ENCODE measurements at places on chromosomes 16 and 17.

GRCh38 chr17:57801044-57801711 lies 48.7 kb downstream of the MRPS23 start:
- no peak for DNase-seq

DNA sequence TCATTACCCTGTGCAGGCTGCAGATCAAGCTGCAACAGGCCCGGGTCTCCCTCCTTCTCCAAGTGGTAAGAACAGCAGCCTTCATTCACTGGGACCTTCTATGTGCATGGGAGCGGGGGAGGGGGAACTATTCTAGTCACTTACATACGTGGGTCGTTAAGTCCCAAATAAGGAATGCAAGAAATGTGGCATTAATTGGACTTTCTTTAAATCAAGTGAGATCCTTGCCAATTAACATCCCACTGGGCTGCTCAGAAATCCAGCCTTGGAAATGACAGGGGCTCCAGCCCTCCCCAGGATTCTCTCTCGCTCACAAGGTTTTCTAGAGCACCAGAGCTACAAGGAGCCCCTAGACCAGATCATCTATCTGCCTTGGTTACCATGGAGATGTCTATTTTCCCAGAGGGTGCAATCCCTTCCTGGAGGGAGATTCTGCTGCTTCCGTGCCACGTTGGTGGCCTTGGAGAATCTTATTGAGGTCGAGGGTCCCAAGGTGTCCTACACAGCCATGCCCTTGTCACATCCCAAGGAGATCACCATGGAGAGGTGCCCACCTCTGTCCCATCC lies 5.2 kb upstream of the EIF1 start:
- no peak for DNase-seq

- no peak for DNase-seq
These were observed 1.3 kb downstream of the KRT24 start for GRCh38 chr17:40702271-40702670.

- no peak for DNase-seq
These were observed 1736.9 kb downstream of the TP53TG3F start for GRCh38 chr16:35196313-35196712.

DNA sequence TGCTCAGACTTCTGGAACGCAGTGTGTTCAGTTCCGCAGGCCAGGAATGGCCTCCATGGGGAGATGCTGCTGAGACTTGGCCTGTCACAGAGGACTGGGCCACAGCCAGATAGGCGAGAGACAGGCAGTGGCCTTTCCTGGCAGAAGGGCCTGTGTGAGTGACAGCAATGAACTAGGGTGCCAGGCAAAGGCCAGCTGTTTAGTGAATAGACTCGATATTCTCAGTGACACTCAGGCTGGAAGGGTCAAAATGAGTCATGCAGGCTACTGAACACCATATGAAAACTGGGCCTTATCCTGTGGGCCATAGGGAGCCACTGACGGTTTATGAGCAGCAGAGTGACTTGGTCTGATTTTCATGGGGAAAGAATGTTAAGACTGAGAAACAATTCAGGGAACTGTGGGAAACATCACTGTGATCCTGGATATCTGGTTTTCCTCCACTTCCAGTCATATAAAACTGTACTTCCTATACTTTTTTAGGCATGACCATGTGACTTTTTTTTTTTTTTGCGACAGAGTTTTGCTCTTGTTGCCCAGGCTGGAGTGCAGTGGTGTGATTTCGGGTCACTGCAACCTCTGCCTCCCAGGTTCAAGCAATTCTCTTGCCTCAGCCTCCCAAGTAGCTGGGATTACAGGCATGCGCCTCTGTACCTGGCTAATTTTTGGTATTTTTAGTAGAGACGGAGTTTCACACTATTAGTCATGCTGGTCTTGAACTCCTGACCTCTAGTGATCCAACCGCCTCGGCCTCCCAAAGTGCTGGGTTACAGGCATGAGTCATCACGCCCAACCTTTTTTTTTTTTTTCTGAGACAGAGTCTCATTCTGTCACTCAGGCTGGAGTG lies 5.2 kb upstream of the NUBP1 start:
- no peak for DNase-seq

DNA sequence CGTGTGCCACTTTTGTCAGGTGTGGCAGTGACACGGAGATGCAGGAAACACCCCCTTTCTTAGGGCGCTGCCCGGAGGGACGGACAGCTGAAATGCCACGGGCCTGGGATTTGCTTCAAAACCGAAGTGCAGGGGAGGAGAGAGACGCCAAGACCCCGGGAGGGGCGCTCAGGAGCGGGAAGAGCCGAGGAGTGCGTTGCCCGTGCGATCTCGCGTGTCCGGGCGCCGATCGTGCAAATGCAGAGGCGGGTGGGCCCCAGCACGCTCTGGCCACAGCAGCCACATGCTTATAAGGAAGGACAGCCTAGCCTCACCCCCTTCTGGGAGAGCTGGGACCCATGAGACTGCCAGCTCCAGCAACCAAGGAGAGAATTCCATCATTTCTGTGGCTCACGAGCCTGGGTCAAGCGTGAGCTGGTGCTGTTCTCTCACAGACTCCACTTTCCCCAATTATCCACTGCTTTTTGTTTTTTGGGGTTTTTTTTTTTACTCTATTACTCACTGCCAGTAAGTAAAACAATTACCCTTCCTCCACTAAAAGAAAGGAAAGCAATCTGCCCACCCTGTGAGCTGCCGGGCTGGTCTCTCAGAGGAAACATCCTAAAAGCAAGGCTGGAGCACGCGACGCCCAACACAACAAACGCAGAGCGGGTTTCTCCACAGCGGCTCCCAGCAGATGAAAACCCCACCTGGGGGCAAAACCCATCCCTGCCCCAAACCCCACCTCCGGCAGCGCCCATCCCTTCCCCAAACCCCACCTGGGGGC lies 27.2 kb upstream of the C16orf95 start:
- no peak for DNase-seq

GRCh38 chr17:61464843-61465180 lies 12.6 kb downstream of the TBX4 start:
- no peak for DNase-seq

DNA sequence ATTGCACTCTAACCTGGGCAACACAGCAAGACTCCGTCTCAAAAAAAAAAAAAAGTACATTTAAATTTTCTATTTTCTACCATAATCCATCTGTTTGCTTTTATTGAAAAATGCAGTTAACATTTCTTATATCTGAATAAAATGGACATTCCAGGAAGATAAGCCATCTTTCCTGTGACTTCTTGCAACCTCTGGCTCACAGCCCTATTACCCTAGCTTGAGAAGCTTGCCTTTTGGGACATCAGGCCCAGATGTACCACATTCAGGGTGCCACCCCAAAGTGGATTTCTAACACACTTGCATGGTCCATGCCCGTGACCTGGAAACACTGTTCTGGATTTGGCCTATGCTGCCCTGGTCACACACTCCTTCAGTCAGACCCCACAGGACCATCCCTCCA lies 30.1 kb upstream of the DDX52 start:
- no peak for DNase-seq

DNA sequence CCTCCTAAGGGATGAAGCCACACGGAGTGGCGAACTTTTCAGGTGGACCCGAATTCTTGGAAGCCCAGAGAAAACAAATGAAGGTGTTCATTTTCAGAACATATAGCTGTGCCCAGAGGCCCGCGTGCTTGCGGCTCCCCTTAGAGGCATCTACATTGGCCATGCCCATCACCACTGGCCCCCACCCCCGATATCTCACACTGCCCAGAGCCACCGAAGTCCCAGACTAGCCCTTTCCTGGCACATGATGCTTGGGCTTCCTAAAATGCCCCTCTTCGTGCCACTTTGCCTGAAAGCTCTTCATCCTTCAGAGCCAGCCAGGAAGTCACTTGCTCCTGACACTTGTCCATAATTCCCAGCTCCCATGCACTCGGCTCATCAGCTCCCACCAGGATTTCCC lies 2.1 kb upstream of the HEXIM1 start:
- DNase-seq, result no peak

- no peak for DNase-seq
These were observed 26.4 kb upstream of the CD300E start for GRCh38 chr17:74649909-74650308.

DNA sequence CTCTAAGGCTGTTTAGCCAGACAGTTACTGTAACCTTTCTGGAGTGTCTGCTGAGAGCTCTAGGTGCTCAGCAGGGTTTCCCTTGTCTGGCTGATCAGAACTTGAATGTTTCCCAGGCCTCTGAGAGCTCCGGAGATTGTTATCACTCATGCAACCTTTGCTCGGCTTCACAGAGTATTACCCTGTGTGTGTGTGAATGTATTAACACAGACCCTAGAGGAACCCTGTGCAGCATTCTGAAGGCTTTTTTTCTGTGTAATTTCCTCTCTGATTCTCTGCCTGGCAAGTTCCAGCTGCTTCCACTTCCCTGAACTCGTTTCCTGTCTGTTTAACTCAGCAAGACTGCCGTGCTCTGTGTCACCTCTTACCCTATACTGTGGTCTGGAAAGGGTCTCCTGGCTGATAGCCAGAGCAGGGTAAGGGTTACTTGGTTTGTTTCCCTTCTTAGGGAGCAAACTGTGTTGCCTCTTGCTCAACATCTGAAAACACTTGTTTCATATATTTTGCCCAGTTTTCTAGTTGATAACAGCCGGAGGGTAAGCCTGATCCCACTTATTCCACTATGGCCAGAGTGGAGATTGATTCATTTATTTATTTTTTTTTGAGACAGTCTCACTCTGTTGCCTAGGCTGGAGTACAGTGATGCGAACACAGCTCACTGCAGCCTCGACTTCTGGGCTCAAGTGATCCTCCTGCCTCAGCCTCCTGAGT lies 21.7 kb downstream of the PRMT7 start:
- peak; percentile 18 for DNase-seq

GRCh38 chr16:2482708-2483534 lies 8.0 kb downstream of the TBC1D24 start:
- no peak for DNase-seq

DNA sequence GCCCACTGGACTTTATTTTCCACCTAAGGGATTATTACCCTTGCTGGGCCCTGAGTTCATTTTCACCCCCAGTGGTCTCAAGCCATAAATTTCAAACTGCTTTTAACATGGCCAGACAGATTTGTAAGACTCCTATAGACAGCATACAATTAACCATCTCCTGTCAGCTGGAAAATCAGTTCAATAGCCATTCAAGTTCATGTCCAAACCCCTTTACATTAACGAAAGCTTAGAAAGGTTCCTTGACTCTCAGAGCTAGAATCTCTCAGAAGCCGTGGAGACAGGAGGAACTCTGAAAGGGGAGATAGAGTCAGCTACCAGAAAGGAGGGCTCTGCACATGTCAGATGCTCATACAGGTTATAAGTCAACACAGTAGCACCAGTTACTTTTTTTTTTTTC lies 23.3 kb downstream of the SOX9 start:
- no peak for DNase-seq

DNA sequence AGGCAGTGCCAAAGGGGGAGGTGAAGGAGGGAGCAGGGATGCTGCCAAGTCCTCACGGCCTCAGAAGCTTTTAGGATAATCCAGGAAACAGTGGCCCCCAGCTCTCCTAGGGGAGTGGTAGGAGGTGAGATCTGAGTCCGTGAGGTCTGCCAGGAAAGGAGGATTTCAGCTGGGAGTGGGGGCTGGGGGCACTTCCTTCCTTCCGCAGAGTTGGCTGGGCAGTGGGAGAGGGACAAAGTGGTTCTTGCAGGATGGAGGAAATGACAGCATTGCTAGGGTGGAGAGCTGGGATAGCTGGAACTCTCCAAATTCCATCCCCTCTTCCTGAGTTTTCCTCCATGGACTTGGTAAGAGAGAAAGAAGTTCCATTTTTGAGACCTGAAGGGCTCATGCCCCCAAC lies 4.8 kb upstream of the SP6 start:
- no peak for DNase-seq

DNA sequence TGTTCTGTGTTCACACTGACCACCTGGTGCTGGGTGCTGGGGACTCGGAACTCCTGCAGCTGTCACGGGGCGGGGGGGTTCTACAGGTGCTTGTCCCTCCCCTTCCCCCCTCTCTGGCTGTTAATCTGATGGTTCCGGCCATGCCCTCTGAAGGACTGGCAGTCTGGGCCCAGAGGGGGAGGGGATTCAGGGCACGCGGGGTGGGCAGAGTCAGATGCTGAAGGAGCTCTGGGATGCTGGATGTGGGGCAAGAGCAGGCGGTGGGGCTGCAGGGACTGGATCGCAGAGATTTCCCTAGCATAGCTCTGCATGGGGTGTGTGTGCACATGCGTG lies 5.4 kb upstream of the TBX21 start:
- no peak for DNase-seq

GRCh38 chr17:64964796-64965195 lies 45.5 kb upstream of the LRRC37A3 start:
- no peak for DNase-seq

- no peak for DNase-seq
These were observed 235.1 kb downstream of the ABCC12 start for GRCh38 chr16:47920709-47921108.

DNA sequence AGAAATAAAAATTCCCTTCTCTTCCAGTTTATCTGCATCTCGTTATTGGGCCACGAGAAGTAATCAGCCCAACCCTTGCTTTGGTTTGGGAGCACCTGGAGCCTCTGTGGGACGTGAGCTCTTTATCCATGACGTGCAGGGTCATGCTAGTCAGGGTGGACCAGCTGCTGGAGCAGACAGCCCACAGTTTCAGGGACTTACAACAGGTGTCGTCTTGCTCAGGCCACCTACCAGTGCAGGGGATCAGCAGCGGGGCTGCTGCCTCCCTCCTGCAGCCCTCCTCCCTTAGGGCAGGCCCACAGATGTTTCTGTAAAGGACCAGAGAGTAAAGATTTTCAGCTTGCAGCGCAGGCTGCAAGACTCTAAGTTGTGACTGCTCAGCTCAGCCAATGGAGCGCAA lies 16.9 kb downstream of the ADAD2 start:
- DNase-seq, result no peak

DNA sequence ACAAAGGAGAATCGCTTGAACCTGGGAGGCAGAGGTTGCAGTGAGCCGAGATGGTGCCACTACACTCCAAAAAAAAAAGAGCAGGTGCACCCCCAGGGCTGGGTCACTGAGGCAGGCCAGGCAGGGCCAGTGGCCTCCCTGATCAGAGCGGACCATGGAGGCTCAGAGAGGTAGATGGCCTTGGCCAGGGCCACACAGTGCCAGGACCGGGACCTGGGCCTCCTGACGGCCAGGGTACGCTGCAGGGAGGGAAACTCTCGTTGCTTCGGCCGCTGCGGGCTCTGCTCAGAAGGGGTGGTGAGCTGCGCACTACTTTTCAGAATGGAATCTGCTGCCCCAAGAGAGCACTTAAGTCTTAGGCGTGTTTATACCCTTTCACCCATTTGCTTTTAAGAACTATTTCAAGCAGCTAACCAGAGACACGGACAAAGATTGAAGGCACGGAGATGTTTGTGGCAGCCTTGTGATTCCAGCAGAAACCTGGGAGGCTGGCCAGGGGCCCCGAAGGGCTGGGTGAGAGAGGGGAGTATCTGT lies 17.1 kb downstream of the MYO1C start:
- DNase-seq, result no peak
